ENCODE measurements at places on chromosomes 12 and 14. TPM values are rescaled to one million over a fixed set of nuclear protein-coding genes. Genes with fewer than 3 reads are reported as not detected.

The KRT72 gene
- total RNA-seq, result not detected

The CIT gene
- 92.8 TPM for total RNA-seq

The ACOT6 gene
- not detected for total RNA-seq

DNA sequence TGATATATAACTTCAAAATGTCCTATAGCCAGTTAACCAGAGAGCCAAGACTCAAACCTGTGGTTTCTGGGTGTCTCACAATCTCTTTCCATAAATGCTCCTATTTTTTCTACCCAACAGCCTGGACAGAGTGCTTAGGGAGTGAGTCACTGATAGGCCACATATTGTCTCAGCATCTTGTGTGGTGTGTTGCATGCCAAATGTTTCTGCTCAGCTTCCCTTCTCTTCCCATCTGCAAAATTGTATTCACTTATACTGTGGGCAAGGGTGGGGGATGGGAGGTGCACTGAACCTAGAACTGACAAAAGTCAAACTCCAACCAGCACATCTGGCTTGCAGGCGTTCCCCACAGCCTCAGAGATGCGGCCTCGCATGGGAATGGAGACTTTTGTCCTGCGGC, 123.3 kb downstream of the KCNA5 start:
- H3K4me3 ChIP-seq, result no peak overlapping the region
- no peaks in the 10 kb centered on the region for H3K4me1 ChIP-seq
- H3K27ac ChIP-seq, result no peak overlapping the region
- no peak for DNase-seq

- peaks cover 8% of the 10 kb centered on the region for H3K27me3 ChIP-seq
- no peak for DNase-seq
- no peaks in the 10 kb centered on the region for H3K36me3 ChIP-seq
These were observed 22.4 kb downstream of the LHX5 start for GRCh38 chr12:113449299-113449698.

DNA sequence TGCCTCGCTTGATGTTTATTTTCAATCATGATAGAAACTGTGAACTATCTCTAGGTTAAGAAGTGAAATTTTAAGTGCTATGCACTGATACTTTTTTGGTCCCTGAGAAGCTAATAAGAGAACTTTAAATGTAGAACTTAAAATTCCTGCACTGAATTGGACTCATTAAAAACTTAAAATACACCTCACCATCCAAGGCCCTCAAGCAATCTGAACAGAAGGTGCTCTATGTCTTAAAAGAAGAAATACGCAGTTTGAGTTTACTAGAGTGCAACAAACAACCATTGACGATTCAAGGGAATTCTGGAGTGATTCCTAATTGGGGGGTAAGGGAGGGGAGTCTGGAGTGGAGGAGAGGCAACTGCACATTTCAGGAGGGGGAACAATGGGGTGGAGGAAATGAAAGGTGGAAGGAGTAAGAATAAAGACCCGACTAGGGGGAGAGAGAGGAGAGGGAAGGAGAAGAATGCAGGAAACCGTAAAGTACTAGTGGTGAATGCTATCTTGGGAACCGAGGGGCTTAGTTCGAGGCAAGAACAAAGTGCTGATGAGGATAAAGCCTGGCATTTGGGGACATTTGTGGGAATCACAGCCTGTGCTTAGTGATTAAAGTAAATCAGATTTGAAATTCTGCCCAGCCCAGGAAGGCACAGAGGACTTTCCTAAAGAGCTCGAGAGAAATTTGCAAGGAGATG, 389.7 kb downstream of the AACS start:
- no peak overlapping the region for H3K4me3 ChIP-seq
- H3K4me1 ChIP-seq, result no peaks in the 10 kb centered on the region
- no peaks in the 10 kb centered on the region for H3K36me3 ChIP-seq
- no peak overlapping the region for H3K27ac ChIP-seq
- H3K27me3 ChIP-seq, result no peaks in the 10 kb centered on the region

All from activated CD4-positive, alpha-beta memory T cell treated with anti-CD3 and anti-CD28 coated beads, Interleukin-2, amount 10 ng/mL, durations not matched to agents 7 days and 5 days (primary cell).